ENCODE measurements at places on chromosomes 3 and 15. TPM values are rescaled to one million over a fixed set of nuclear protein-coding genes. Genes with fewer than 3 reads are reported as not detected.

FHIT gene
- 5.1 TPM for total RNA-seq

CCR9 gene
- 0.09 TPM for total RNA-seq

DNA sequence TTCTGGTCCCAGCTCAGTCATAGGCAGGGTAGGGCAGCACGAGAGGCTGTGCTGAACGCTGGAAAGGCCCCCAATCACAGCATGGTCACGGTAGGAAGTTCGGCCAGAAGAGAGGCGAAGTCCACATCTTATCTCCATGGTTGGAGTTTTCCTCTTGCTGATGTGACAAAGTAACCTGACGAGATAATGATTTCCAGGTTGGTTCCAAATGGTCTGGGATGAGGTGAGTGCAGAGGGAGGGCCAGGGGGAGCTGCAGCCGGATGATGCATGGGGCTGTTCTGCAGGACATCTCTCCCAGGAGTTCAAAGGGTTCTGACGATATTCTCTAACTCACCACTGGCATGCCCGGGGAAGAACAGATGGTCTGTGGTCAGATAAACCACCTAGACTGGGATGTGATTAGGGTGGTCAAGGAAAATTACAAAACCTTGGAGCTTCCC, 83.2 kb upstream of the WNT5A start:
- H3K27ac ChIP-seq = no peak overlapping the region
- peaks cover 3% of the 10 kb centered on the region for H3K27me3 ChIP-seq
- H3K36me3 ChIP-seq = no peaks in the 10 kb centered on the region

DNA sequence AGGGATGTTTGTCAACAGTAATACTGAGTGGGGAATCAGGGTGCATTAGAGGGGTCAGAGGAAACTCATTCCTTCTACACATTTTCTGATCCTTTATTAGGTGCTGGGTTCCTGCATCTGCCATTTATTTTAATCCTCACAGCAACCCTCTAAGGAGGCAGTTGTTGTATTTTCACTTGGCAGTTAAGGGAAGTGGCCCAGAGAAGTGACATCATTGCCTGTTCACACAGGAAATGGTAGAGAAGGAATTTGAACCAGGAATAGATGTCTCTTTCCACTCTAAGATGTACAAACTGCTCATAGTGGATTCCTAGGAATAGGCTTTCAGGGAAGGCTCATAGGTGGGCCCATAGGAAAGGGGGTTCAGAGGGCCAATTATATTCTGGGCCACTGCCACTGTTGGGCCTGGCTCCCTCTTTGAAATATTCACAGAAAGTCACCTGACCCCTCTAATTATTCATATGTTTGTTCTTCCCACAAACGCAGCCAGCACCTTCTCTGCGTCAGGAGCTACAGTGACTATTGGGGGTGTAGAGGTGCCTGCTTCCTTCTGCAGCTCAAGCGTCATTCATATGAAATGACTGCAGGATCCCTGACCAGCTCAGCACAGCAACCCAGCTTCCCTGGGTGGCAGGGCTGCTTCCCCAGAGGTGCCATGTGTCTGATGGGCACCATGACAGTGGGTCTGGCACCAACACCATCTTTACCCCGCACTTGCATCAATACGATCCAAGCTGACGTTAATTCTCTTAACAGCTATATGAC, 163.9 kb upstream of the SMAD3 start:
- H3K27me3 ChIP-seq = peaks cover 11% of the 10 kb centered on the region
- no peak overlapping the region for H3K4me3 ChIP-seq
- peak overlapping the region; percentile 53 for H3K27ac ChIP-seq
- DNase-seq = peak; percentile 79
- no peaks in the 10 kb centered on the region for H3K36me3 ChIP-seq
- H3K4me1 ChIP-seq = peaks cover 10% of the 10 kb centered on the region

DNA sequence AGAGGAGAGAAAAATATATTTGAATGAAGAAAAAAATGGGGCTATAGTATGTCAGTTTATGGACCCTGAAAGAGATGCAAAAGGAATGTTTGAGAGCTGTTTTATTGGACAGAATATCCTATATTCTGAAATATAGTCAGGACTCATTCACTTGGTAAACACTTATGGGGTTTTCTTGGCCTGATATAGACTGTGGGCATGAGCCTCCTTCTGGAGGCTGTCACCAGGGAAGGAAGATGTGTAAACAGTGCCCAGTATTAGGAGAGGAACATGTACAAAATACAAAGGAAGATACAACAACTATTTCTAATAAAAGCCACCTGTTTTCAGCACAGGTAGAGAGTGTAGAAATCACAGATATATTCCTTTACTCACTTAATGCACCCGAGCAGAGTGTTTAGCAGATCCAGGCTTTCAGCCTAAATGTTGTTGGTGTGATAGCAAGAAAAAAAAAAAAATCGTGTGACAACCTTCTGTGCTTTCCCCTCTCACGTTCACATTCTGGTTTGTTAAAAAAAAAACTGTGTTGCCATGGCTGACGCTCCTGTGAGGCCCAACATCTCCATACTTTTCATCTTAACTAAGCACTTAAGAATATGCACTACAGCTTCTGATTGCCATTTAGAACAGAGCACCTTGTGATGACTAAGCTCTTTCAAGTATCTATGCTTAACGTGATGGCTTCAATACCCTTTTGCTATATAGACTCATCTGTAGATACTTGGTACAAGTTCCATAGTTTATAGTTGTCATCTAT, 134.1 kb downstream of the MBNL1 start:
- no peak for DNase-seq
- no peaks in the 10 kb centered on the region for H3K36me3 ChIP-seq
- H3K4me1 ChIP-seq = peaks cover 6% of the 10 kb centered on the region
- peak overlapping the region; percentile 32 for H3K27ac ChIP-seq
- no peak overlapping the region for H3K4me3 ChIP-seq

DNA sequence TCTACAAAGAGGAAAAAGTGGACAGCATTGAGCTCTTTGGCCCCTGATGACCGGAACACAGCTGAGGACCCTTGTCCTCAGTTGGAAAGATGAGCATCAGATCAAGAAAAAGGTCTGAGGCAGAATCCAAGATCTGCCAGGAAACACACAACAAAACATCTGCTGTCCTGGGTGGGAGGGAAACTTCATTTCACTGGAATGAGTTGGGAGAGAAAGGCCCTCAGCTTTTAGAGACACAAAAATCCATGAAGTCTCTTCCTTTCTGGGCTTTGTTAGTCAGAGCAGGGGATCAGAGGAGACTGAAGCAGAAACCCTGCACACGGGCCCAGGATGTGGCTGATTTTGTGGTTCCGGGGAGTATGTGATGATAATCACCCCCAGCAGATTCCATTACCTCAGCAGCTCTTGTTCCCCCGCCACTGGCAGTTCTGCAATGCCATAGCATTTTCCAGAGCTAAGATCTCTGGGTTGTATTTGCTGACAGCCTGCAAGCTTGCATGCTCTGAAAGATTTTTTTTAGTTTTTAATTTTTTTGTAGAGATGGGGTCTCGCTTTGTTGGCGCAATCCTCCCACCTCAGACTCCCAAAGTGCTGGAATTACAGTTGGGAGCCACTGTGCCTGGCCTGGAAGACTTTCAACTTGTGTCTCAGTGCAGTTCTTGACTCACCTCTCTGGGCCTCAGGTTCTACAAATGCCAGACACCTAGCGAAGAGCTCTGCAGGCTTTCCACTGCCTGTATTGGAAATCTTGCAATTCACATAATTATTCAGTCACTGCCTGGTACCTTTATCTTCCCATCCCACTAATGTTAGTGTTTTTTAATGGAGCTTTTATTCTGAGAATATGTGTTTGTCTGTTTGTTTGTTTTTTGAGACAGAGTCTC, 5.8 kb upstream of the TATDN2 start:
- H3K4me1 ChIP-seq = no peaks in the 10 kb centered on the region
- peak; percentile 74 for DNase-seq
- no peaks in the 10 kb centered on the region for H3K36me3 ChIP-seq
- H3K27ac ChIP-seq = peak overlapping the region; percentile 42
- no peaks in the 10 kb centered on the region for H3K27me3 ChIP-seq

GRCh38 chr3:52077925-52078324, 21.6 kb upstream of the DUSP7 start:
- H3K36me3 ChIP-seq = peaks cover 7% of the 10 kb centered on the region
- H3K4me3 ChIP-seq = no peak overlapping the region
- peak overlapping the region; percentile 92 for H3K27ac ChIP-seq
- peak; percentile 80 for DNase-seq
- peaks cover 32% of the 10 kb centered on the region for H3K4me1 ChIP-seq

DNA sequence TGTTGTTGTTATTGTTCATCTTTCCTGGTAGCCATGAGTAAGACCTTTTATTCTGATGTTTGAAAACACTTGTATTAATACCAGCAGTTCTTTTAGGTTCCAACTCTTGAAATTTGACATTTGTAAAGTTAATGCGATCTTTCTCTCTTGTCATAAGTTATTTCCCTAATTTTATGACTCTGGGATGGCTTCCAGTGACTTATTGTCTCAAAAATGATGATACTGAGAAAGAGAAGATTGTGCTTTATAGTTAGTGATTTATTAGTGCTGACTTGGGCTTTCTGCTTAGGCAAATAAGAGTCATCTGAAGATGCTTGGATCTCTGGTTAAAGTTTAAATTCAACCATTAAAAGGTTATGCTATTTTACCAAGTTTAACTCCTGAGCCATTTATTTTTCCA, 715.2 kb downstream of the GRM7 start:
- no peaks in the 10 kb centered on the region for H3K4me1 ChIP-seq
- peak; percentile 27 for DNase-seq
- no peak overlapping the region for H3K4me3 ChIP-seq

Data from muscle of leg (tissue), 16 donors.